Spinal cord (tissue), 10 donors: ENCODE measurements at places on chromosomes 3 and 15.

DNA sequence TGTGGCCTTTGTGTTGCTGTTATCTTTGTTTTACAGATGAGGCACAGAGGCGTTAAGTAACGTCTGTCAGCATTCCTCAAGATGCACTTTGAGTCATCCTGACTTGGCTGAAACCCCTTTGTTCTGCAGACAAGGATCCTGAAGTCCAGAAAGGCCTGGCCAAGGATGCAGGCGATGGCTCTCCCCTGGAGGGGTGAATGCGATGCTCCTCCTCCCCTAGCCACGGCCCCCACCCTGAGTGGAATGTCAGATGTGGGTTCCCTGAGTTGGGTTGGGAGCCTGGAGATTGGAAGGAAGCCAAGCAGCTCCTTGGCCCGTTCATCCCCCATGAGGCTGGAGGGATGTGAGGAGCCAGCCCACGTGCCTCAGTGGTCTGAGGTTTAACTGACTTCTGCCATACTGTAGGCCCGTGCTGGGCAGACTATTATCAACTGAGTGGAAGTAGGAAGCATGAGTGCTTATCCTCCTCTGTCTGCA is 43.3 kb downstream of the POMGNT2 start:
- no peak for DNase-seq

DNA sequence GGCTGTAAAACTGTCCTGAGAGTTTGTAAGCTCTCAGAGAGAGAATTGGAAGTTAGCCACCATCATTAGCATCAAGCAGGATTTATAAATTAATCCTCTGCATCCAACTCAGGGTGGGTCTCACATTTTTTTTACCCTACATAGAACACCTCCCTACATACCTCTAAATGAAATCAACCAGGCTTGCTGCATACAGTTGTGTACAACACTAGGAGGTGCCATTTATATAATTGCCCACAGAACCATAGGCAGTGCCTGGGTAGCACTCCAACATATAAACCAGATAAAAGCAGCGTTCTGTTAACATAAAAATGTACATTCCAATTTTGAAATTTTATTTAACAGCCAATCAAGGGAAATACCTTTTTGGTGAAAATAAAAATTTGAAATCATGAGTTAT is 48.2 kb upstream of the SELENOK start:
- DNase-seq: no peak

GRCh38 chr3:193853511-193854219 is 260.7 kb downstream of the OPA1 start:
- DNase-seq: no peak

DNA sequence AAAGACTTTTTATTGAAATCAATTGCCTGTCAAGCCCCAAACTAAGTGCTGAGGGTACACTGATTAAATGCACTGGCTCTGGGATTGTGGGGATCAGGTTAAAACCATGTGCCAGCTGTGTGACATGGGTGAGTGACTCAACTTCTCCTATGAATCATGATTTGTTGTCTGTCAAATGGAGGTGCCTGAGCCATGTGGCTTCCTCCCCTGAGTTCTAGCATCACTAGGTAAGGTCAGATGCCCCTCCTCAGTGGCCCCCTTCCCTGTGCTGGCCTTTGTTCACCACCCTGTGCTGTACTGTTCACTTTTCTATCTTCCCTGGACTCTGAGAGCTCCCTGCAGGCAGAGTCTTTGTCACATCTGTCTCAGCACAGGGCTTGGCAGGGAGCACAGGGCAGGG is 43.6 kb upstream of the ATP2B2 start:
- DNase-seq: no peak

- no peak for DNase-seq
Measured at GRCh38 chr3:172133838-172134237, 94.5 kb downstream of the FNDC3B start.

- no peak for DNase-seq
Measured at GRCh38 chr3:156761713-156762451, 64.3 kb upstream of the LEKR1 start.

- no peak for DNase-seq
Measured at GRCh38 chr3:124775877-124776276, 45.6 kb downstream of the UMPS start.

DNA sequence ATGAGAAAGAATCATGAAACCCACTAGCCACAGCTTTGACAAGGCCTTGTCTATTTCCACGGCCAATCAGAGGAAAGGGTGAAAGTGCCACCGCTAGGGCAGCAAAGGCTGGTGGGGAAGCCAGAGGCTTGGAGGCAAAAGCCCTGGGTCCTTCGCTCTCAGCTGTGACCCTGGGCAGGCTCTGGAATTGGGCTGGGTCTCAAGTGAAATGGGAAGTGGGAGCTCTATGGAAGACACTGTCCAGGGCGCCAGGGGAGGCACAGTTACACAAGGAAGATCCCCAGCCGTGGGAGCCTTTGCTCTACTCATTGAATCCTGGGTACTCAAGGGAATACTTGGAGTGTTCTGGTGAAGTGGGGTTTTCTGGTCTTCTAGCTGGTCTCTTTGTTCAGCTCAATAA is 136.2 kb downstream of the ASB7 start:
- no peak for DNase-seq

DNA sequence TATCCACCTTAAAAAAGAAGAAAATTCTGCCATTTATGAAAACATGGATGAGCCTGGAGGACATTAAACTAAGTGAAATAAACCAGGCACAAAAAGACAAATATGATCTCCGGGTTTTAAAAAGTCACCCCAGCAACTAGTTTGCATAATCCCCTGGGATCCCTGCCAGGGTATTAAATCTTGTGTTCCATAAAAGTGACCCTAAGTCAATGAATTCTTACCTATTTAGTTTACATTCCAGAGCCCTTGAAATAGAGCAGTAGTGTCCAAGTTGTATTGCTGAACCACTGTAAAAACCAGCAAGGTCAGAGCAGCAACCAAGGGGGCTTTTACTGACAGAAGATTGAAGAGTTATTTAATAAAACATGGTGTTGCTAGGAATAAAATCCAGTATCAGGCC is 716.8 kb upstream of the BCHE start:
- DNase-seq: peak; percentile 7

DNA sequence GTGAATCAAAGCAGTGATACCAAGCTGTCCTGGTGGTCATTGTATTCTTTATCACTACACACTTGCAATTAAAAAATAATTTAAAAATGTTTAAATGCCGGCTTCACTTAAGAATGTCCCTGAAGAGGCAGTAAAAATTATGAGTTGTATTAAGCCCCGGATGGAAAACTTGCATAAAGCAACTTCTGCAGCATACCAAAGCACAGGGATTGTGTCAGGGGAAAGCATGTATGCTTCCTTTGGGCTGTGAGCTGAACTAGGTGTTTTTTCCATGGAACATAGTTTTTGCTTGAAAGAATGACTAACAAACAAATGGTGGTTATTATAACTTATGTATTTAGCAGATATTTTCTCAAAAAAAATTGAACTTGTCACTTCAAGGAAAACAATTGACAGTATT is 143.1 kb downstream of the ARNT2 start:
- DNase-seq: no peak

- DNase-seq: no peak
Measured at GRCh38 chr3:189625071-189625470, 6.1 kb upstream of the TP63 start.
